Fibroblast of skin of abdomen (primary cell): ENCODE measurements at places on chromosomes 13 and 19.

GRCh38 chr19:55677572-55678028 is 2.6 kb downstream of the EPN1 start:
- DNase-seq, result no peak

DNA sequence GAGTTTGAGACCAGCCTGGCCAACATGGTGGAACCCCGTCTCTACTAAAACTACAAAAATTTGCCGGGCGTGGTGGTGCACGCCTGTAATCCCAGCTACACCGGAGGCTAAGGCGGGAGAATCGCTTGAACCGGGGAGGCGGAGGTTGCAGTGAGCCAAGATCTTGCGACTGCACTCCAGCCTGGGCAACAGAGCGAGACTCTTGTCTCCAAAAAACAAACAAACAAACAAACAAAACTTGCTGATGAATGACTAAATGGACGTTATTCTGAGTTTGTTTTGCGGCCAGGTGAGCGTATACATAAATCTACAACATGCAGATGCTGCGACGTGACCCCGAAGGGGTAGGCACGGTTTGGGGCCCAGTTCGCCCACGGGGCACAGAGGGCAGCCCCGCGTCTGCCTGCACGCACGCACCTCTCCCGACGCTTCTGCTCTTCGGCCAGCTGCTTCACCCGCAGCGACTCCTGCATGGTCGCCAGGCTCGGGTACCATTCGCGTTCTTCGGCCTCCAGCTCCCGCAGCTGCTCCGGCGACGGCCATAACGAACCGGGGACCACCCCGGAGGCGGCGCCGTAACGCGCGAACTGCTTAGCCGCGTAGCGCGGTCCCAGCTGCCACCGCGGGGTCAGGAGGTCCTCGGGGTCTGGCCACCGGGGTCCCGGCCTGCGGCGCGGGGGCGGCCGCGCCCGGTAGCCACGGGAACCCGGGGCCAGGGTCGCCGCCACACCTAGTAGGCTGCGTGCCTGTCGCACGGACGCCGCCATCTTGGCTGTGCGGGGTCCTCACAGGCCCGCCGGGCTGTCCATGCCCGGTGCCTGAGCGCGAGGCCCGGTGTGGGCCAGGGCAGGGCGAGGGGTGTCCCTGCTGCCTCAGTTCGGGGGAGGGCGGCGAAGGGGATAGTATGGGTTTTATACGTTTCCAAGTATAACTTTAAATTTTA is at the start of gene GADD45GIP1:
Gene GADD45GIP1, minus strand, starts transcription at position 778 of the 943 bp plus-strand sequence. Its CDS starts 11 bp downstream, at position 767.
- DNase-seq, result peak; percentile 78

DNA sequence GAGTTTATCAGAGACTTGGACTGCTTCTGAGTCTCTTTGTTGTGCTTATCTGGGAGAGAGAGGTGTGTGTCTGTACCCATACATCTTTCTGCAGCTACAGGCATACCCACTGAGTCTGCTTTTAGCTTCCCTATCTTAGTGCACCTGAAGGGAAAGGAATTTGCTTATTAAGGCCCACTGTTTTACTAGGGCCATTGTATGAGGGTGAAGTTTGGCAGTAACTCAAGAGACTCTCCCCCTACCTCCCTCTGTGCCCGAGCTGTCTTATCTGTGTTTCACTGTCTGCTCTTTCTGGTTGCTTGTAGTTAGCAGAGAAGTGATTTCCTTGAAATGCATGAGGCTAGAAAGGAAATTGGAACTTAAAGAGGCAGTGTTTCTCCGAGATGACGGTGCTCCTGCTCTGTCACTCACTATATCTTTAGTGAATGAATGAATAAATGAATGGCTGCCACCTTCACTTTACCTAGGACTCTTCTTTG is 678 bp upstream of the CD33 start:
- no peak for DNase-seq

- peak; percentile 73 for DNase-seq
Observed at GRCh38 chr13:35470671-35471661, 5.5 kb downstream of the MAB21L1 start.

DNA sequence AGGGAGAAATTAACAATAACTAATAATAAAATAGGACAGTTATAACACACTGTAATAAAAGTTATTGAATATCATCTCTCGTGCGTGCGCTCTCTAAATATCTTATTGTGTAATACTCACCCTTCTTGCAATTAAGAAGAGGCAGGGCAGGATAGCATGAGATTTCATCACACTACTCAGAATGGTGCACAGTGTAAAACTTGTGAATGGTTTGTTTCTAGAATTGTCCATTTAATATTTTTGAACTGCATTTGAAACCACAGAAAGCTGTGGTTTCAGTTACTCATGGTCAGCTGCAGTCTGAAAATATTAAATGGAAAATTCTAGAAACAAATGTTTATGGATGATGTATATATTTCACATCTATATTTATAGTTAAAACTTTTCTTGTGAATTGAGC is 161.1 kb downstream of the DCT start:
- DNase-seq, result peak; percentile 35

DNA sequence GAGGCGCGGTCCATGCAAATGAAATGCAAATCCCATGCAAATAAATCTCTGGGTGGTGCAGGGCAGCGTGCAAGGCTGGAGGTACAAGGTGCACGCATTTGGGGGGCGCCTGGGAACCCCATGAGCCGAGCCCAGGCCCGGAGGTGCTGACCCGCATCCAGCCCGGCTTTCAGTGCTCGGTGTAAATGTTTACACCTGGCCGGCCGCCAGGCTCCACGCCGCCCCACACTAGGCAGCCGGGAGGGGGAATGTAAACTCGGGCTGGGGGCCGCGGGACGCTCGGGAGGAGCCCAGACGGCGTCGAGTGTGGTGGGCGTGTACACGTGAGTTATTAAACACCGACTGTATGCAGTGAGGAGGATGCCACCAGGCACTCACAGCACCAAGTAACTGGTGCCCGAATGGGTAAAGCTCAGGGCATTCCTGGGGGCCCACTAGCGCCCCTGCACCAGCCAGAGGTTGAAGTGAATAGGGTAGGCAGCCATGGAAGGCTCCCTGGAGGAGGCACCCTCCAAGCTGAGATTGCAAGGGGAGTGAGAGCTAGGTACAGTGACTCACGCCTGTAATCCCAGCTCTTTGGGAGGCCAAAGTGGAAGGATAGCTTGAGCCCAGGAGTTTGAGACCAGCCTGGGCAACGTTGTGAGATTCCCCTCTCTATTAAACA is 17.2 kb downstream of the FUT6 start:
- DNase-seq, result no peak

- peak; percentile 58 for DNase-seq
Observed at GRCh38 chr13:44969551-44970484, 19.5 kb downstream of the NUFIP1 start.

DNA sequence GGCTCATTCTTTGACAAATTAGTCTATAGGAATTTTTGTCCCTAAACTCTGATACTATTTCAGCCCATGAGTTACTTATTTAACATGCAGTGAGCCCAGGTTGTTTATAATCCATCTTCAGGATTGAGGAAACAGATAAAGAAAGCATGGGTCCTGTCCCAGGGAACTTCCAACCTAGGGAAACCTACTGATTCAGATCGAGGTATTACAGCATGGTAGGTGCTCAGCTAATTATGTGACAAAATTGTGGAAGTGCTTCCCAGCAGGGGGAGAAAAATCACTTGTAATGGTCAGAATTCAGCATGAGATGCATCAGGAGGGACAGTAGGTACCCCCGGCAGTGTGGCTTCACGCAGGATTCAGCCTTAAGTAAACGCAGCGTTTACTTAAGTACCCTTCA is 171.3 kb downstream of the NUFIP1 start:
- no peak for DNase-seq

DNA sequence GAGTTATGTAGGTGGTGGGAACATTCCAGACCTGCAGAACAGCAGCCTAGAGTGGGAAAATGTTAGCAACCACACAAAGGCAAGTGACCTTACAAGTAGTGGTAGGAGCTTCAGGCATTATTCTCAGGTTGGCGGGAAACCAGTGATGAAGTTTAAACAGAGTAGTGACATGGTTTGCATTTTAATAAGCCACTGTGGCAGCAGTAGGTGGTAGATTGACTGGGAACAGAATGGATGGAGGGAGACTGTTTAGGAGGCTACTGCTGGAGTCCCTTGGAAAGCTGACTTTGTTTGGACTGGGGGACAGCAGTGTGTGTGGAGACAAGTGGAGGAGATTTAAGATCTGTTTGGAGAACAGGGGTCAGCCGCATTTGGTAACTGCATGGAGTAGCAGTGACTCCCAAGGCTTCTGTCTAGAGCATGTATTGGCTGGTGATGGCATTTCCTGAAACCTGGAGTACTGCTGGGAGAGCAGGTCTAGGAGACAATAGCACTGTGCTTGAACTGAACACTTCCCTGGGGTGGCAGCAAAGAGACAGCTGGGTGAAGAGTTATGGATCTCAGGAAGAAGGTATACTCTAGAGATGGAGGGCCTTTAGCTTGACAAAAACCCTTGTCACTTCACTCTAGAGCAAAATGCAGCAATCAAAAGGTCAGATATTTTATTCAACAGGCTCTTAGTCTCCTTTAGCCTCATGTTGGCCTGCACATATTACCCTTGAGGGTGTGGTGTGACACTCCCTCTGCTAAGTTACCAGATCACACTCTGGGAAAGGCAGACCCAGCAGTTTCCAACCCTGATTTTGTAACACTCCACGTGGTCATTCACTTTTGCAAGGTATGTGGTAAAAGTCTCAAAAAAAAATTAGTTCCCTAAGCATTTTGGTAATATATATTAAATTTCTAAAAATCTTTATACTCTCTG is 70.3 kb downstream of the DHRS12 start:
- peak; percentile 20 for DNase-seq

- DNase-seq, result no peak
Observed at GRCh38 chr13:25067064-25067463, 28.9 kb upstream of the PABPC3 start.

GRCh38 chr13:82477436-82477835 is 1404.8 kb downstream of the SLITRK1 start:
- DNase-seq, result no peak

GRCh38 chr19:7288977-7289376 is 5.2 kb downstream of the INSR start:
- no peak for DNase-seq

DNA sequence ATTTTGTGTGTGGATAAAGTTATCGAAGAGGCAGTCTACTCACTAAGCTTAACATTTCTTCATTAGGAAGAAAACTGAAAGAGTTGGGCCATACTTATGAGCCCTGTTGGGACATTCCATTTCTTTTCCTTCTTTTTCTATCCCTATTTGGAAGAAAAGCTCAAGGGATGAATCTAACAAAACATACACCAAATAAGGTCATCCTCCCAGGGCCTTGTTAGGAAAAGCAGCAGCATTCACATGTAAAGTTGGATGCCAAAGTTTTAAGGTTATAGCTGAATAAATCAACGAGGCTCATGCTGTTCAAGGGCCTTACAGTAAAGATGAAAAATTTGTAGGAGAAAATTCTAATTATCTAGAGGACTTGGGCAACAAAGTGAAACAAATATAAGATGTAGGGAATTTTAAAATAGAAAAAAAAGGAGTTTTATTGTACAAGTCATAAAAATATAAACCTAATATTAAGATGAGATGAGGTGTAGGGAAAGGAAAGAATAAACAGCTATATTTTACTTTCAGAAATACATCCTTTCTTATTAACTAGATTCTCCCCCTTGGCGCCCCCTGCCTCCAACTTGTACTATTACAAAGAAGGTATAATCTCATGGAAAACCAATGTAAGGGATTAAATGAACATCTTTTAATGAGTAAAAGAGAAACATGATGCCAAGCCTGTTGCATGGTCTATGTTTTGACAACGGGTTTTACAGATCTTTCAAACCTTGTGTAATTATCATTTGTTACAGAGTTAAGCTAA is 160.4 kb downstream of the PCDH20 start:
- no peak for DNase-seq

GRCh38 chr19:18781885-18782527 is 9.1 kb downstream of the COMP start:
- no peak for DNase-seq

- DNase-seq, result peak; percentile 6
Observed at GRCh38 chr19:41324231-41324702, 14.3 kb downstream of the CCDC97 start.

- no peak for DNase-seq
Observed at GRCh38 chr19:54310543-54310942, 2.4 kb downstream of the LILRA5 start.

- no peak for DNase-seq
Observed at GRCh38 chr13:114108894-114109293, 23.5 kb downstream of the RASA3 start.

DNA sequence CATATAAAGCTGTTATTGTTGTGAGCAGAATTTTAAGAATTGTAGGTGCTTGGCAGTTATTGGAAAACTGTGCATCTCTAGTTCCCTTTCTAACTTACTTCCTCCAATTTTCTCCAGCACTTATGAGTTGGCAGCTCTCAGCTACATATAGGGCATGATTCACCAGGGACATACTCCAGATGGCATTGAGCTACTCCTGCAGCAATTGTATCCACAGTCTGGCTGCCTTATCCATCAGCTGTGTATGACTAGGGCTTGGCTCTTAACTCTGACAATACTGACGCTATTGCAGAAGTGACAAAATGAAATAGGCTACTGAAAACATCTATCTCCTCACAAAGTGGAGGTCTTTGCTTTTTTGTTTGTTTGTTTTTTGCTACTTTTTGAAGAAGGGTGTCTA is 276.7 kb downstream of the POU4F1 start:
- no peak for DNase-seq

- peak; percentile 44 for DNase-seq
Observed at GRCh38 chr13:100447831-100448230, 140.8 kb downstream of the GGACT start.

DNA sequence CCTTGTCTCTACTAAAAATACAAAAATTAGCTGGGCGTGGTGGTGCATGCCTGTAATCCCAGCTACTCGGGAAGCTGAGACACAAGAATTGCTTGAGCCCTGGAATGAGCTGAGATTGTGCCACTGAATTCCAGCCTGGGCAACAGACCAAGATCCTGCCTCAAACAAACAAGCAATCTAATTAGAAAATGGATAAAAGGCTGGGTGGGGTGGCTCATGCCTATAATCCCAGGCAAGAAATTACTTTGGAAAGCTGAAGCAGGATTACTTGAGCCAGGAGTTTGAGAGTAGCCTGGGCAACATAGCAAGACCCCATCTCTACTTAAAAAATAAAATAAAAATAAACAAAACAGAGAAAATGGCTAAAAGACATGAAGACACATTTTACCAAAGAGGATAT is 77.0 kb downstream of the CAB39L start:
- peak; percentile 26 for DNase-seq

GRCh38 chr19:36051236-36051635 is 2.8 kb downstream of the THAP8 start:
- DNase-seq, result no peak

GRCh38 chr19:20035935-20036334 is 3.4 kb downstream of the ZNF682 start:
- DNase-seq, result no peak
